ENCODE measurements at places on chromosomes 6 and 20.

DNA sequence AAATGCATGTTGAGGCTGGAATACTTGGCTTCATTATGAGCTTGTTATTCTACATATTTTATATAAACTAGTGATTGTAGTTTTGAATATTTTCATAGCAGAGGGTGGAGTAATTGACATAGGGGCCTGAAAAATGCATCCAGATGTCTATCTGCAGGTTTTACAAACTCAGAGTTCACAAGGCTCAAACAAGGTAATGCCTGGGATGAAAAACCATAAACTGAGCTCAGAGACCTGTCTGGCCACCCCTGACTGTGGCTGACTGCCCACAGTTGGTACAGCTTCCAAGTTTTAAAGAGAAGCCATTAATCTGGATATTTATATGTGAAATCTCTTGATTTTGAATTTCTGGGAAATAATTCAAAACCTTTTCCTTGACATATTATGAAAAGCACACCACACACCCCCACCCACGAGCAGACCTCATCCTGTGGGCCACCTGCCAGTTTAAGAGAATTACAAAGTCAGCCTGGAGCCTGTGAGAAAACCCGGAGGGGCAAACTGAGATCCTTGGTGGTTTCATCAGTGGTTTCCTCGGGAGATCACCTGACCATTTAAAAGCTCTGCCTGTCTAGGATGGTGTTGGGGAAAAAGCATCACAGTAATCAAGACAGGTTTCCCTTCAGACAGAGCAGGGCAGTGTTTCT lies 230.1 kb downstream of the SAMD5 start:
- DNase-seq = no peak

DNA sequence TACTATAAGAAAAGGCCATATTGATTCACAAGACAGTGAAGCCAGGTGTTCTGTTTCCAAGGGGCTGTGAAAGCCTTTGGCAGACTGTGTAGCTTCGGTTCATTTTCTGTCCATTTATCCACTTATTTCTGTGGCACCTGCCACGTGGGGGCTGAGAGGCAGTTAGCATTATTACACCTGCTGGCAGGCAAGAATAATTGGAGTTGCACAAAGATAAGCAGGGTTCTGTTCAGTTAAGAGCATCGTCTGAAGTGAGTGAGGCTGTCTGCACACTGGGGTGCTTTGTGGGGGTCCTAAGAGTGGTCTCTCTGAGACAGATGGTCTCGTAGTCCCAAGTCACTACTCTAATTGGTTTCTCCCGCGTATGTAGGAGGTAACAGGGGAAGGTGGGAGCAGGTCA lies 60.6 kb upstream of the CCN6 start:
- no peak for DNase-seq

- DNase-seq = no peak
Measured at GRCh38 chr20:14712302-14712739, 374.9 kb upstream of the FLRT3 start.

GRCh38 chr20:61556673-61557072 lies 304.6 kb downstream of the CDH4 start:
- no peak for DNase-seq

DNA sequence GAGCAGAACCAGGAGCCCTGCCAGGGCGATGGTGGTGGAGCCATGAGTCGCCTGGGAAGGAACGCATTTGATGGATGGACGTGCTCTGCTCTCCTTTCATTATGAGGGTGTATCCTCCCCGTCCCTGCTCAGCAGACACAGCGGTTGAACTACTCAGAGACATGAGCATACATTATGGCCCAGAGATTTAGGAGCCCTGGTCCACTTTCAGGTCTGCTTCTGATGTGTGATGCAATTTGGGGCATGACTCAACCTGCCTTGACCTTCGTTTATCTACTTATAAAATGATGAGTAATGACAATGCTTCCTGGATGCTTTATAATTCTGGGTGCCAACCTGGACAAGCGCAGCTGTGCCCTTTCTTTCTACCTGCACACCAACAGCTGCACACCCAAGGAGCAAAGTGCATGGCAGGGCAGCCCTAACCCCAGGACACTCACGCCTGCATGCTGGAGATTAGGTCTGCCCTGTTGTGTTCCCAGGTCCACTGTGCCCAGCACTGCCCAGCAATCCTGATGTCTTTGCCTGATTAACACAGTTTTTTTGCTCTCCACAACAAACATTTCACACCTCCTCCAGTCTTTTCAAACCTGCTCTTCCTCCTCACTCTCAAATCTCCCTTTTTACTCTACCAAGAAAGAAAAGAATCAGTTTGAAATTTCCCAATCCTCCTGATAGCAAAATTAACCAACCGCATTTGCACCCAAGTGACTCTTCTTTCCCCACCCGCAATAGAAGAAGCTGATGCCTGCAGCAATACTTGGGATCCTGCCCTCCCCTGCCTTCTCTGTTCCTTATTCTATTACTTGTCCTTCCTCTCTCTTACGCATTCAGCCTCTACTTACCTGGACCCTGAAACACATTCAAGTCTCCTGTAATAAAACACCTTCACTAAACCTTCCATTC lies 81.2 kb downstream of the EZR start:
- no peak for DNase-seq

DNA sequence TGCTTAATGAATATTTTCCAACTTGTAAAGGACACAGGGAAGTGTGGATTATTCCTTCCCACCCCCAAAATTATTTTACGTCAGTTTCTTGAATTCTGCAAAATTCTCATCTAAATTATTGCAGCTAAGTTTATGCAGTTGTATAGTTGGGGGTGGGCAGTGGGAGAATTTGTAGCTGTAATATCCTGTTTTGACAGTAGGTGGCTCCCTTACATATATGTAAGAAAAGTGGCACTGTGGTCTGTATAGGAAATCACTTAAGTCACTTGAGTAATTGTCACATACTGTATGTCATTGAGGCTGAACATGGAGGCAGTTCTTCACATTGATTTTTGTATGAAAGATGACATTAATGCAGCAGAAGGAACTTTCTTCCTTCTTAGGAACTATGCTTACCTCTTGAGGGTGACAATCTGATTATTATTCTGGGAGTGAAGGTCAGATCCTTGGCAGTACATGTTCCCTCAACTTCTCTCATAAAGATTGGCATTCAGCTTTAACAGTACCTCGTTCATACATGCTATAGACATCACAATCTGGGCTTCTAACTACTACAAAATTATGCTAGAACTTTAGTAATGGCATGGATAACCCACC lies 14.6 kb upstream of the CFAP206 start:
- peak; percentile 36 for DNase-seq

- no peak for DNase-seq
Measured at GRCh38 chr6:70846207-70846835, 110.5 kb downstream of the B3GAT2 start.

DNA sequence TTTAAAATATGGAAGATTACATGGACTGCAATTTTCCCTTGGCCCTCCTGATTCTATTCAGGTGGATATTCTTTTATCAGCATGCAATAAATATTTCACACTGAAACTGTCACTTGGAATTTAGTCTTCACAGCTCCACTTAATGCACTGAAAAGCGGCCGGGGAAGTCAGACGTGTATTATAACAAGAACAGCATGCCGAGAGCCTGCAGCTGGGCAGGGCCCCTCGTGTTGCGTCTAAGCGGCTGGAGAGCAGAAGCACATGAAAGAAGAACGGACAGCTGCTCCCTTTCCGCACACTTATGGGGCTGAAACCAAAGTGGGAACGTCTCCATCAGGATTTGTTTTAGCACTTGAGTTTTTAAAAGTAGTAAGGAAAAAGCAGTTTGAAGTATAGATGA lies 57.2 kb downstream of the LYRM4 start:
- no peak for DNase-seq

- DNase-seq = no peak
Measured at GRCh38 chr6:152783217-152783878, 32.8 kb downstream of the VIP start.
